ENCODE measurements at places on chromosomes 3 and 15.

- no peak for DNase-seq
Measured at GRCh38 chr15:28079313-28079969, 19.7 kb downstream of the OCA2 start.

GRCh38 chr3:172538368-172539151 lies 15.3 kb upstream of the TNFSF10 start:
- DNase-seq, result no peak

- DNase-seq, result no peak
Measured at GRCh38 chr3:87575550-87575949, 299.2 kb upstream of the POU1F1 start.

DNA sequence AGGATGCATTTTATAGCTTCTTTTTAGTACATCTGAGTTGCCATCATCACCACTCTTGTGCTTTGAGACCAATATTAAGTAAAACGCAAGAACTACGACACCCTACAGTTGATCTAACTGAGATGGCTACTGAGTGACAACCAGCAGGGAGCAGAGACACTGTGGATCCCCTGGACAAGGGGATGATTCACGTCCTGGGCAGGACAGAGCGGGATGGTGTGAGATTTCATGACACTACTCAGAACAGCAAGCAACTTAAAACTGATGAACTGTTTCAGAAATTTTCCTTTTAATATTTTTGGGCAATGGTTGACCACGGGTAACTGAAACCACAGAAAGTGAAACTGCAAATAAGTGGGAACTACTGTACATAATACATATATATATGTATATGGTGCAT lies 299.2 kb downstream of the ADAMTS17 start:
- no peak for DNase-seq

DNA sequence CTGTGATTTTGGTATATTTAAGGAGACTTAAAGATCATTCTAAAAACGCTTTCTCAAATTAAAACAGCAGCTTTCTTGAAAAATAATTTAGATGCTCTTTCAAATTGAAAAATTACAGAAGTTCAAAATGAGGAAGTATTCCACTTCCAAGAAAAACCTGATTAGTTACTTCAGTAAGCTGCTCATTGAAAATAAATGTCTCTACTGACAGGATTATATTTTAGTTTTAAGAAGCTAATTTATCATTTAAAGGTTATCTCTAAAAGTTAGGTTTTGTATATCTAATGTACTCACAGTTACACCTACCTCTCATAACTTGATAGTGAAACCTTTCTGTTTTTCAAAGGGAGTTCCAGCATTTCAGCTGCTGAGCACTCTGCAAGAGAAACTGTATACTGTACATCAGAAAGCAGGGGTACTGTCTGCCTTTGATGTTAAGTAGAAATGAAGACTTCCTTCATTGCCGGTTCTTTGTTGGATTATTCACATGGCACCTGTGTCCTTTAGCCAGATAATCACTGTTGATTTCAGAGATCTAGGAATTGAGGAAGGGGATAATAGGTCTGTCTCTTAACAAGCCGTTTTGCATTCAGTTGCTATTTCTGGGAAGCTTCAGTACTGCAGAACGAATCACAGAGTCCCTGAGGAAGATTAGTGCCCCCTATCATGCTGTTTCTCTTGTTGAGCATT lies 161.6 kb downstream of the TCF12 start:
- no peak for DNase-seq

GRCh38 chr3:181932039-181932438 lies 220.3 kb downstream of the SOX2 start:
- no peak for DNase-seq

DNA sequence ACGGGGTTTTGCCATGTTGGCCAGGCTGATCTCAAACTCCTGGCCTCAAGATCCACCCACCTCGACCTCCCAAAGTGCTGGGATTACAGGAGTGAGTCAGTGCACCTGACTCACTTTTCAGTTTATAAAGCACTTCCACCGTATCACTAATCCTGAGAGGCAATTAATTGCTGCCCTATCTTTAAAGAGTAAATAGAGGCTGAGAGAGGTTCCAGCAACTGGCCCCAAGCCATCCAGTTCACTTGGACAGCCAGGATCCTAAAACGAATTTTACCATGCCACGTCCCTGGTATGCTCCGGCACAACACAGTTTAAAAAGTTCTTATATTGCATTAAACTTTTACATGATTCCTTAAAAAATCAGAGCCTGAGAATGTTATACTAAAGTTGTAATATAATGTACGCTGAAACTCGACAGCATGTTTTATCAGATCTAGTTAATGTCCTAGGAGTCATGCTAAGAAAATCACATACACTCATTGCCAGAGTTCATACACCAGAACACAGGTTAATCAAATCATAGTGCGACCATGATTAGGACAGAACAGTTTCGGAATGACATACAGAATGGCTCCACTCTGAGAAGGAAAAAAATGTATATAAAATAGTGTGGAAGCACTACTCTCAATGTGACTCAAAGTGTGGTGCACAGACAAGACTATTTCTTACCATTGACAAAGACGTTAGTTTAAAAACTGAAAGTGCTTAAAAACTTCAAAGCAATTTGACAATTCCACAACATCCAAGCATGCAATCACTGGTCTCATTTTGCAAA lies 125.4 kb downstream of the ULK4 start:
- no peak for DNase-seq

DNA sequence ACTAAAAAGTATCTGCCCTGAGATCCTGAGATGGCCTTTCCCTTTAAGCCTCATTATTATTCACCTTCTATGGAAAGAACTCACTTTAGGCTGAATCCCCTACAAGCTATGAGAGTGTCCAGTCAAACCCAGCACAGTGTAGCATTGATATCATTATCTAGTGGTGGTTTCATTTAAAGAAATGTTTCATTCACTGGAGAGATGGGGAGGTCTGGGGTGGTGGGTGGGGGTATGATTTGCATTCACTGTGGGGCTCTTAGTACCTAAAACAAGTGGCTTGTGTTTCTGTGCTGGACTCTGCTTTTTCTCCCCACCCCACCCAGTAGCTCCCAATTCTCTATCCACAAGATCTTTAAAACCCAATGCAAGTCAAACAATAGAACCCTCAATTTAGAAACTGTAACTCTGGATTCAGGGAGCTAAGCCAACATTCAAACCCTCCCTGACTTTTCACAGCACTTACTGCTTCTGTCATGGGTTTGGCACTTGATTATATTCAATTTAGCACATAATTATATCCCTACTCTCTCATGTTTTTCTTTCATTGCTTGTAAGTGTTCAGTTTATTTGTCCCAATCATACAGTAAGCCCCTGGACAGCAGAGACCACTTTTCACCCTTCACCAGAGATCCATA lies 310.5 kb upstream of the THBS1 start:
- DNase-seq, result no peak

DNA sequence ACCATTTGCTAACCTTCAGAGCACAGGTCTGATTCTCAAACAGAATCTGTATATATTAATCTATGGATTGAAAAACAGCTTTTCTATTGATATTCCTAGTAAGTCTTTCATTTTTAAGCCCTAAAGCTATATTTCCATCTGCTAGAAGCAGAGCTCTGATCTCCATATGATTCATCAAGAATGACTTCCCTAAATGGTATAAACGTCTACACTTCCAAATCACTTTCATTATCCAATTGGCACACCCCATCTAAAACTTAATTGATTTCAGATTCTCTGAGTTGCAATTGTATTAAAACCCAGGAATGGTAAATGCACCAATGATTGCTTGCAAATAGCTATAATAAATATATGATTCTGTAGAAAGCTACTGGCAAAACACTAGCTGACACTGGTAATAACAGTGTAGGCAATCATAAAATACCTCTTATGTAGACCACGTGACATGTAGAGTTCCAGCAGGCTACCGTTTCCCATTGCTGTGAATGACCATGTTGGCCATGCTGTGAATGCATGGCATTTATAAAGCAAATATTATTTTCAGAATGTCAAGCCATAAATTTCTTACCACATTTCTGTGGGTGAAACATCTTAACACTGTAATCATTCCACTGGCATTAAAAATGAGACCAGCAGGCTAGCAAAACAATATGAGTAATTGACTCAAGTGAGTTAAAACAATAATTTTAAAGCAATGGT lies 226.0 kb downstream of the ZMAT3 start:
- DNase-seq, result no peak

GRCh38 chr15:32861761-32862160 lies 144.0 kb downstream of the GREM1 start:
- DNase-seq, result no peak

- no peak for DNase-seq
Measured at GRCh38 chr15:68618394-68618793, 39.6 kb downstream of the CORO2B start.

- DNase-seq, result no peak
Measured at GRCh38 chr3:172156586-172156955, 117.2 kb downstream of the FNDC3B start.

GRCh38 chr3:99111235-99111634 lies 209.7 kb upstream of the DCBLD2 start:
- DNase-seq, result no peak

DNA sequence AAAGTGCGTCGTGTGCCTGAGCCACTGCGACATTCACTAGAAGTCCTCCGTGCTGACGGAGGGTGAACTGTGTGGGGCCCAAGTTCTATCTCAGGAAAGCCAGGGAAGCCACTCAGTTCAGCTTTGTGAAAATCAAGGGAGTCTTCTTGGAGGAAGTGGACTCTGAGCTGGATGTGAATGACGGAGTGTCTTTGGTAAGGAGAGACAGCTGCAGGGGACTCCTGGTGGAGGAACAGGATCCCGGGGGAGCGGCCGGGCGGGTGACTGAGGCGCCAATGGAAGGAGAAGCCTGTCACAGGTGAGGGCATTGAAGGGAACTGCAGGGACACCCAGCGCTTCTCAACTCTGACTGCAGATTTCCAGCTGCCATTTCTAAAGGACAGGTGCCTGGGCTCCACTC lies 75.6 kb downstream of the APBA2 start:
- DNase-seq, result no peak

- no peak for DNase-seq
Measured at GRCh38 chr15:28786521-28786920, 61.9 kb downstream of the GOLGA6L7 start.

DNA sequence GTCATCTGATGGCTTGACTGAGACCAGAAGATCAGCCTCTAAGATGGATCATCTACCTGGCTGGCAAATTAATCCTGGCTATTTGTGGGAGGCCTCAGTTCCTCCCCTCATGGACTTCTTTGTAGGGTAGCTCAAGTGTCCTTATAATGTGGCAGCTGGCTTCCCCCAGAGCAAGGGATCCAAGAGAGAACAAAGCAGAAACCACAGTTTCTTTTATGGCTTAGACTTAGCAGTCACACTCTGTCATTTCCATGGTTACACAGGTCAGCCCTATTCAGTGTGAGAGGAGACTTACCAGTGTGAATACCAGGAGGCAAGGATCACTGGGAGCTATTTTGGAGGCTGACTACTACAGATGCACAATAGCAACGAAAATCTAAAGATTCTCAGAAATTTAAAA lies 15.3 kb upstream of the ARL14 start:
- no peak for DNase-seq

GRCh38 chr3:186467969-186468368 lies 76.2 kb downstream of the CRYGS start:
- DNase-seq, result no peak

GRCh38 chr15:70741107-70741531 lies 22.2 kb downstream of the UACA start:
- no peak for DNase-seq

- no peak for DNase-seq
Measured at GRCh38 chr15:48710952-48711495, 65.5 kb upstream of the FBN1 start.

- no peak for DNase-seq
Measured at GRCh38 chr3:13012221-13012691, 61.0 kb downstream of the IQSEC1 start.

DNA sequence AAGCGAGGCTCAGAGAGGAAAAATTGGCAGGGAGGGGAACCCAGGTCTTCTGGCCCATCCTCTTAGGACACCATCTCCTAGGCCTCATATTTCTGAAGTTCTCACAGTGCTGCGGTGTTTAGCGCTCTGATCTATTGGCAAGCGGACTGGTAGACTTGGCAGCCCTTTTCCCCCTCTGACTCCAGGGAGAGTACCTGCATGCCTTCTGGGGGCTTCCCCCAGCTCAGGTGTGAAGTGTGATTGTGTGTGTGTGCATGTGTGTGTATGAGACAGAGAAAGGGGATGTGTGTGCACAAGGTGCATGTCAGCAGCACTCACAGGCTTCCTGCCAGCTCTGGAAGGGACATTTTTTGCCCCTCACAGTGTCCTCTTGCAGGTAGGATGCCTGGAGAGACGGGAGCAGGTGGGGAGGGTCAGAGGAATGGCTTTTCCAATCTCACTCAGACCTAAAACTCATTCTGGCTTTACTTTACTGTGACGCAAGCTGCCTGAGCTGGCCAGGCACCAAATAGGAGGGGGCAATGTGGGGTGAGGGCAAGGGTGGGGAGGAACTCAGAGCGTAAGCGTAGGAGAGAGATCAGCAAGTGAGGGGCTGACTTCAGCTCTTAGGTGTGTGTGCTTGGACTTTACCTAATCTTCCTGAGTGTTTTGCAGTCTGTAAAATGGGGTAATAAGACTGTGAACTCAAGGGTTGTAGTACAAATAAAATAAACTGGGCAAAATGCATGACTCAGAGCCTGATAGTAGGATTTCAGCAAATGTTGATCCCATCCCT lies 4.0 kb upstream of the IL17RE start:
- no peak for DNase-seq

GRCh38 chr3:141605883-141606282 lies 119.1 kb downstream of the RASA2 start:
- no peak for DNase-seq

GRCh38 chr3:122011396-122011795 lies 10.7 kb downstream of the ILDR1 start:
- DNase-seq, result no peak

DNA sequence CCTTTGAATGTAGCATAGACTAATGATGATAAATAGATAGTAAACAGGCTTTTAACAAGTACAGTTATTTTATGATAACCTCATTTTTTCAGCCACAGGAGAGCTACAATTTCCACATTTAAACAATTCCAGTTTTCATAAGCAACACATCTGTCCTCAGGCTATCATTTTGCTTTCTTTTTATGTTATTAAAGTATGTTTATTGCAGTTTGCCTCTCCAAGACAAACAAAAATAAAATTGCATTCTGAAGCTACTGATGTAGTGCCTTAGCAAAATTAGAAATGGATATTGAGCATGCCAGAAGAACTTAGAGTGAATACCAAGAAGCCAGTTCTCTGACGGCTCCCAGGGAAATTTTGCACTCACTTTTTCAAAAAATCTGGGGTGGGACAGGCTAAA lies 140.6 kb upstream of the ABHD17C start:
- DNase-seq, result no peak

GRCh38 chr3:170732660-170733245 lies 137.2 kb downstream of the RPL22L1 start:
- DNase-seq, result no peak

Measured in amniotic stem cell (primary cell).